ENCODE measurements at places on chromosomes 11 and 22. TPM values are rescaled to one million over a fixed set of nuclear protein-coding genes. Genes with fewer than 3 reads are reported as not detected.

Gene CCDC88B
- total RNA-seq, result 46.7 TPM

DNA sequence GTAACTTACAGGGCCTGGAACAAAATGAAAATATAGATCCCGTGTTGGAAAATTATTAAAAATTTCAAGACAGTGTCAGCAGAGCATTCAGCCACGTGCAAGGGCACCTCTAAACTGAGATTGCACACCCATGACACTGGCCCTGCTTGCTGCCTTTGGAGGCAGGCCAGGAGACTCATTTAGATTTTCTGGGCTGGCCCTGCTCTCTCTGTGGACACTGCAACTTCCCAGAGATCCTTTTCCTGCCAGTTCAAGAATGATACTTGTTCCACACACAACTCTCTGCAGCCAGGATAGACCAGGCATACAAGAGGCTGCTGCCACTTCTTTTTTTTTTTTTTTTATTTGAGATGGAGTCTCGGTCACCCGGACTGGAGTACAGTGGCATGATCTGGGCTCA is 56.7 kb upstream of the PTPRJ start:
- no peaks in the 10 kb centered on the region for H3K27me3 ChIP-seq
- DNase-seq, result no peak
- H3K4me1 ChIP-seq, result peaks cover 12% of the 10 kb centered on the region
- H3K36me3 ChIP-seq, result no peaks in the 10 kb centered on the region
- no peak overlapping the region for H3K27ac ChIP-seq
- no peak overlapping the region for H3K4me3 ChIP-seq

Gene C22orf23
- total RNA-seq, result not detected

DNA sequence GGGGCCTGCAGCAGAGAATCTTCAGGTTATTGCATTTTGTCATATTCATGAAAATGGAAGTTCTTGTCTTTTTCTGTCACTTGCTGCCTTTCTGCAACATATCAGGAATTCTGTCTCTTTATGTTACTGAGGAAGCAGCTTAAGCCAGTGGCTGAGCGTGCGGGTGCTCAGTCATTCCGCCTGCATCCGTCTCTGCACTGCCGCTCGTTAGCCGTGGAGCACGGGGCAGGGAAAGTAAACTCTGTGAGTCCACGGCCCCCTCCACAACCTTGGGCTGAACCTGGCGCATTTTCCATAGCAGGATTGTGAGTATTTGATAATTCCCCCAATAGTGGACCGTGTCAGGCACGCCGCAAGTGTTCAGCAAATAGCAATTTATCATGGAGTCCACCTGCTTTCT is 1007.7 kb downstream of the BRD1 start:
- H3K27me3 ChIP-seq, result peaks cover 3% of the 10 kb centered on the region
- H3K27ac ChIP-seq, result no peak overlapping the region
- no peak overlapping the region for H3K4me3 ChIP-seq

- peaks cover 10% of the 10 kb centered on the region for H3K4me1 ChIP-seq
- H3K27me3 ChIP-seq, result no peaks in the 10 kb centered on the region
- DNase-seq, result no peak
- no peak overlapping the region for H3K4me3 ChIP-seq
- no peaks in the 10 kb centered on the region for H3K36me3 ChIP-seq
- H3K27ac ChIP-seq, result peak overlapping the region; percentile 19
These were observed 73.0 kb downstream of the CD44 start for GRCh38 chr11:35211952-35212351.

DNA sequence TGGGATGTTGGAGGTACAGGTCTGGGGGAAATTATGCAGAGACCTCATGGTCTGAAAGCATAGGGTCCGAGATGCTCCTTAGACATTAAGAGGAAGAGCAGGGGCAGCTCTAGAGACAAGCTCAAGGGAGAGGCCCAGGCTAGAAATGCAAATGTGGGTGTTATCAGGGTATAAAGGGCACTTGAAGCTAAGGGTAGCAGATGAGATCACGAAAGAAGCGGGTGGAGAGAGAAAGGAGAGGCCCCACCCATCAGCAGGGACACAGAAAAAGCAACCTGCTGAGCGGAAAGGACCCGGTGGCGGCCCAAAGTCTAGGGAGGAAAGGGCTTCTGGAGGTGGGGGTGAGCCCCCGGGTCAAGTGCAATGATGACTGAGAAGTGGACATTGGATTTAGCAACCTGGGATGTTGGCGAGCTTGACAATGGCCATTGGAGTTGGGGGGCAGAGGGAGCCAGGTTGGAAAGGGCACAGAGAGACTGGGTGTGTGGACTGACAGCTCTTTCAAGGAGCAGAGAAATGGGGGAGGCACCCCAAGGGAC is 8.9 kb downstream of the TMPRSS6 start:
- no peak overlapping the region for H3K4me3 ChIP-seq
- H3K36me3 ChIP-seq, result no peaks in the 10 kb centered on the region
- peak; percentile 71 for DNase-seq
- peaks cover 6% of the 10 kb centered on the region for H3K4me1 ChIP-seq
- peaks cover 13% of the 10 kb centered on the region for H3K27me3 ChIP-seq

GRCh38 chr11:114236829-114237228 is 59.4 kb upstream of the NNMT start:
- no peaks in the 10 kb centered on the region for H3K36me3 ChIP-seq
- H3K4me1 ChIP-seq, result peaks cover 15% of the 10 kb centered on the region
- H3K27ac ChIP-seq, result no peak overlapping the region
- no peaks in the 10 kb centered on the region for H3K27me3 ChIP-seq
- no peak for DNase-seq

Gene B4GAT1
- 23.9 TPM for total RNA-seq

Gene ST14
- total RNA-seq, result 365 TPM

DNA sequence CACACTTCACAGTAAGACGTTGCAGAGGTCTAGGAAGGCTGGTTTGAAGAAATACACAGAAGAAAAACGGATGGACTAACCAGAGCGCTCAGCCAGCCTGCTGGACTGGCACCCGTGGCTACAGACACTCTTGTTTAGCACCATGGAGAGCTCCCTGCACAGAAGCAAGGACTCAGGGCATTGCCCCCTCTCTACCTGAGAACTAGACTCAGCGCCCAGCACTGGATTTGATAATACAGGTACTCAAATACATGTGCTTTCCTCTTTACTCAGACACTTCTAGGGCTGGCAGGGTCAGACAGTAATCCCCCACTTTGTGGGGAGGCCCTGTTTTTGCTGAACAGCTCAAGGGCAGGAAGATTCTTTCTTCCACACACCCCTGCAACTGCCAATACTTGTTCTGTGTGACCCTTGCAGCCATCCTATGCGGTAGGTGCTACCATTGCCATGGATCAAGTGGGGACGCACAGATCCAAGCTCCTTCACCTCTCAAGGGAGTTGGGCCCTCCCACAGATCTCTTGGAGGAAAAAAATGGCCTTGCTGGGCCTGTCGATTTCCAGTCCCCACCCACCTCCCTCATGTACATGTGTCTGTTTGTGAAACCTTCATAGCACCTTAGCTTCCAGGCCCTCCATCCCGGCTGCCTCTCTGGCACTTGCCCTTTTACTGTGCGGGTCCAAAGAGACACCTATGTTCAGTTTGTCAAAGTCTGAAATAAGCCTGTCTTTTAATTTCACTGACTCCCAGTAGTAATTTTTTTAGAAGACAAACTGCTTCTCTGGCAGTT is 5.1 kb upstream of the P2RX6 start:
- H3K27ac ChIP-seq, result no peak overlapping the region
- peaks cover 5% of the 10 kb centered on the region for H3K4me1 ChIP-seq
- no peak overlapping the region for H3K4me3 ChIP-seq
- no peaks in the 10 kb centered on the region for H3K36me3 ChIP-seq

Gene SHISA8
- not detected for total RNA-seq

- DNase-seq, result peak; percentile 11
- no peaks in the 10 kb centered on the region for H3K4me1 ChIP-seq
- H3K36me3 ChIP-seq, result no peaks in the 10 kb centered on the region
- peaks cover 31% of the 10 kb centered on the region for H3K27me3 ChIP-seq
These were observed at the start of gene NAALAD2 for GRCh38 chr11:90134478-90135003. TSS of gene NAALAD2 (plus strand) at chr11:90134663. CDS start at chr11:90134759, 96 bp downstream.

Gene WT1
- total RNA-seq, result not detected

Gene OR4C46
- total RNA-seq, result not detected

DNA sequence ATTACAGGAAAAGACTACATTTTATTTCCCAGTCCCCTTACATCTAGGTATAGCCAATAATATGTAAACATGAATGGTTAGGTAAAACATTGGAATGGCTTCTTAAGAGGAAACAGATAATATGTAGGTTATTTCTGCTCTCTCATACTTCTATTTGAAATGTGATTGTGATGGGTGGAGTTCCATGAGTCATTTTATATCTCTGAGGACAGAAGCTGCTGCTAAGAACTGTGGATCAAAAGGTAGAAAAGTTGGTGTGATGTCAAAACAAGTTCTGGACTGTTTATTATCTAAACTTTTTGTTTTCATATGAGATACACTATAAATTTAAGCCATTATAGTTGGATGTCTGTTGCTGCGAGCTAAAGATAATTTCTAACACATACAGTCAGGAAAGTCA is 799.4 kb upstream of the TENM4 start:
- H3K4me1 ChIP-seq, result no peaks in the 10 kb centered on the region
- H3K27me3 ChIP-seq, result no peaks in the 10 kb centered on the region
- H3K4me3 ChIP-seq, result no peak overlapping the region
- H3K36me3 ChIP-seq, result no peaks in the 10 kb centered on the region
- DNase-seq, result no peak
- H3K27ac ChIP-seq, result no peak overlapping the region

DNA sequence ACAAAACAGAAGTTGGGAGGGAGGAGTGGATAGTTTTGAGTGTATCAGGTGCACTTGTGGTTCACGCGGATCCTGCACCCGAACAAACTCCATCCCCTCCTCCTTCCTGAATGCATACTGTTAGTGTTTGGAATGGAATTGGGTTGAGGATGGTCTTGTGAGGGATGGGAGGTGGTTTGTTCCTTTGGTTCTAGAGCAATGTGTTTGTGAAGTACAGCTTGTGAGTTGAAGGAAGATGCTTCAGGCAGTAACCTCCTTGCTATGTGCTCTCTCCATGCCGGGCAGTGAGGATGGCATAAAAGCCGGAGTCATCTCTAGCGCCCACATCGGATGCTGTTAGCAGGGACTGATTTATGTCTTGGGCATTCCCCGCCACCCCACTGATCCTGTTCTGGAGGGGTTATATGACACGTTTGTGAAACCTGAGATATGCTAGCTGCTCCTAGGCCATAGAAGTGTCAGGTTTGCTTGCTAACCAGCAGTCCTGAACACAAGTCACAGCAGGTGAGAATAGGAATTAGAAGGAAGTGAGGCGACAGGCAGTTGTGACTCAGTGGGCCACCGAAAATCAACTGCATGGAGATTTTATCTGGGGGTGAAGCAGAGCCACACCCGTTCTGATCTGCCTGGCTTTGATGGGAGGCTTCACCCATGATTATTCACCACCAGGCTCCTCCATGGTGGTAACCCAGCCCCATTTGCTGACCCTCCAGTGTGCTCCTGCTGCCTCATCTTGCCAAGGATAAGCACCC is 2.2 kb downstream of the BCR start:
- DNase-seq, result no peak
- peaks cover 41% of the 10 kb centered on the region for H3K4me1 ChIP-seq
- no peaks in the 10 kb centered on the region for H3K27me3 ChIP-seq
- no peaks in the 10 kb centered on the region for H3K36me3 ChIP-seq
- peak overlapping the region; percentile 84 for H3K27ac ChIP-seq

DNA sequence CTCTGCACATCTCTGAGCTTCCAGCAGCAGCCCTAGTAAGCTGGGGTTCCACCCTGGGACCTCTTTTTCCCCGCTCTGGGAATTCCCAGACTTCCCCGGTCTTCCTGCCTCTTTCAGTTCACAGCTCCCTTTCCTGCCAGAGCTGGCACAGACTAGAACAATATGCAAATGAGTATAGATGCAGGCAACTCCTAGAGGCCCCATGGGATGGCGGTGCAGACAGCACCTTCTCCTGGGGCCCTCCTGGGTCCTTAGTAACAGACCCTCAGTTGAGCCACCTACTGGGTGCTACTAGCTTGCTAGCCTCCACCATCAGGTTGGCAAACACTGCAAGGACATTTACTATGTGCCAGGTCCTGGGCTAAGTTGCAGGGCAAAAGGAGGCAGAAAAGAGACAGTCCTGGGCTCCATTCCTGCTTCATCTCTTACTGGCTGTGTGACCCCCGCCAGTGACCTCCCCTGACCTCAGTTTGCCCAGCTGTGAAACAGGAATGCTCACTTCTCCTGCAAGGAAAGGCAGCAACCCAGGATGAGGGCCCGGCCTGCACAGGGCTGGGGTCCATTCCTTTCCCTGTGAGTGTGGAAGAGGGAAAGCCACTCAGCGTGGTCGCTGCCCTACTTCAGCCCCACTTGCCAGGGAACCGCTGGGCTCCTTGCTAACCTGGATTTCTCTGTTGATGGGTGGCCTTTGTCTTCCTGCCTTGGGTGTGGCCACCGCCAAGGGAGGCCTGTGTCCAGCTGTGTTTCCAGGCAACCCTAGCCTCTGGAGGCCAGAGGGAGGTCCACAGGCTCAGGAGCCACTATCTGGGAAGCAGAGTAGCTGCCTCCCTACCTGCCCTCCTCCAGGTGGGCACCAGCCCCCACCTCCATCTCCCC is 7.3 kb downstream of the RELT start:
- H3K4me1 ChIP-seq, result peaks cover 47% of the 10 kb centered on the region
- peak overlapping the region; percentile 23 for H3K27ac ChIP-seq
- H3K36me3 ChIP-seq, result no peaks in the 10 kb centered on the region
- H3K27me3 ChIP-seq, result no peaks in the 10 kb centered on the region

DNA sequence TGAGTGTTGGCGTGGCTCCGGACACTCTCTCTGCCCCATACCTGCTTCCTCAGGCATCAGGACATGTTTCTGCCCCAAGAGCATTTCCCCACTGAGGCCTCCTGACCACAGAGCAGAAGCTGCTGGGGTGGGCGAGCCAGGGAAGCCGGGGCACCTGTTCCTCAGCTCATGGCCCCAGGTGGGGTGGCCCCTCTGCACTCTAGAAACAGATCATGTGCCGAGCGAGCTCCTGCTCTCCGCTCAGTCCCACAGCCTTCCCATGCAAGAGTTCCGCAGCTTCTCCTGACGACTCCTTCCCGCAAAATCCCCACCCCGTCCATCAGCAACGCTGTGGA is 22.4 kb upstream of the PANX2 start:
- DNase-seq, result no peak
- H3K27me3 ChIP-seq, result peaks cover 18% of the 10 kb centered on the region
- no peaks in the 10 kb centered on the region for H3K4me1 ChIP-seq
- H3K27ac ChIP-seq, result no peak overlapping the region
- H3K36me3 ChIP-seq, result no peaks in the 10 kb centered on the region

- H3K27me3 ChIP-seq, result no peaks in the 10 kb centered on the region
- H3K4me3 ChIP-seq, result no peak overlapping the region
- no peaks in the 10 kb centered on the region for H3K36me3 ChIP-seq
- H3K27ac ChIP-seq, result no peak overlapping the region
- peaks cover 16% of the 10 kb centered on the region for H3K4me1 ChIP-seq
These were observed 1.8 kb upstream of the CARS1 start for GRCh38 chr11:3058753-3059664.

DNA sequence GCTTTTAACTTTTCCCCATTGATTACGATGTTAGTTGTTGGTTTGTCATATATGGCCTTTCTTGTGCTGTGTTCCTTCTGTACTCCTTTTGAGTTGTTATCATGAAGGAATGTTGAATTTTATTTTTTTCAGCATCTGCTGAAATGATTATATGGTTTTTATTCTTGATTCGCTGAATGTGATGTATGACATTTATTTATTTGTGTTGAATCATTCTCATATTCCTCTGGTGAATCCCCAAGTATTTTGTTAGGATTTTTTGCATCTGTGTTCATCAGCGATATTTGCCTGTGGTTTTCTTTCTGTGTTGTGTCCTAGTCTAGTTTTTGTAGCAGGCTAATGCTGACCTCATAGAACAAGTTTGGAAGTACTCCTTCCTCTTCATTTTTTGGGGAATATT is 78.2 kb downstream of the GGT1 start:
- H3K27ac ChIP-seq, result no peak overlapping the region
- DNase-seq, result no peak
- H3K36me3 ChIP-seq, result no peaks in the 10 kb centered on the region
- H3K27me3 ChIP-seq, result peaks cover 27% of the 10 kb centered on the region
- no peak overlapping the region for H3K4me3 ChIP-seq

GRCh38 chr22:44309137-44309536 is 3.6 kb downstream of the SHISAL1 start:
- no peaks in the 10 kb centered on the region for H3K27me3 ChIP-seq
- DNase-seq, result peak; percentile 43
- peaks cover 36% of the 10 kb centered on the region for H3K4me1 ChIP-seq
- peak overlapping the region; percentile 77 for H3K27ac ChIP-seq
- H3K4me3 ChIP-seq, result no peak overlapping the region
- no peaks in the 10 kb centered on the region for H3K36me3 ChIP-seq
